ENCODE measurements at places on chromosomes 1 and 21.

GRCh38 chr1:8203056-8203455, 114.9 kb upstream of the SLC45A1 start:
- no peak for DNase-seq

DNA sequence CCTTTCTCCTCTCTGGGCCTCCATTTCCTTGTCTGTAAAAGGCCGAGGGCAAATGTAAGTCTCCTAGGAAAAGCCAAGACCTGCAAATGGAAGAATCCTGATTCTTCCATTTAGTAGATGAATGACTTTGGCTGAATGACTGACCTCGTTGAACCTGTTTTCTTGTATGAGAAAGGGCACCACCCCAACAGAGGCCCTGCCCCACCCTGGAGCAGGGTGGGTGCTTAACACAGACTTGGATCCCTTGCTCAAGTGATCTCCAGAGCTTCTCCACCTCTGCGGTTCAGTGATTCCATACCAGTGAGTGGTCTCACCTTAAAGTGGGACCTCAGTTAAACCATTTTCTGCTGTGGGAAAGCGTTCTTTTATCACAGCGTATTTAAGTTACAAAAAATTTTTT, 39.0 kb upstream of the GUCA2B start:
- no peak for DNase-seq

DNA sequence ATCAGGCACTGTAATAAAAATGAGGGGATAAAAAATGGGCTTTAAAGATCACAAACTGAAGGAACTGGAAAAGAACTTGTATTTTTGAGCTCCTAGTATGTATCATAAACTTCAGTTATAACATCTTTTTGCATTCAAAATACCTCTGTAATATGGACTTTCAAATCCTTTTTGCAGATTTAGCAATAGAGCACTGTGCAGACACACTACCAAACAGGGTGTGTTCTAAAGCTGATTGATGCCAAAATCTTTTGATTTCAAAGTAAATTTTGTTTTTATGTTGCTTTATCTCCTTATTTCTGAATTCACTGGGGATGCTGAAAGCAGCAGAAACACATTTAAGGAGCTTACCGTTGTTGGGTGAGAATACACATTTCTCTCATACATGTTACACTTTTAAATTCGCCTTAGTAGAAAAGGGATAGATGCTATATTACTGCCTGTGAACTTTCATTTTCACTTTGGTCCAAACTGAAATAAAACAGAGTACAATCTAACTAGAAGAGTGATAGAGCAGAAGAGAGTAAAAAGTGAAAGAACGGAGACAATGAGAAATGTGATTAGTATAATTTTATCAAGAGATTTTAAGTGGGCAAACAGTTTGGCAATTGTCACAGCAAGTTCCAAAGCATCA, 1126.6 kb downstream of the BRINP3 start:
- DNase-seq, result no peak

GRCh38 chr1:230122366-230123279, 55.6 kb downstream of the GALNT2 start:
- no peak for DNase-seq

DNA sequence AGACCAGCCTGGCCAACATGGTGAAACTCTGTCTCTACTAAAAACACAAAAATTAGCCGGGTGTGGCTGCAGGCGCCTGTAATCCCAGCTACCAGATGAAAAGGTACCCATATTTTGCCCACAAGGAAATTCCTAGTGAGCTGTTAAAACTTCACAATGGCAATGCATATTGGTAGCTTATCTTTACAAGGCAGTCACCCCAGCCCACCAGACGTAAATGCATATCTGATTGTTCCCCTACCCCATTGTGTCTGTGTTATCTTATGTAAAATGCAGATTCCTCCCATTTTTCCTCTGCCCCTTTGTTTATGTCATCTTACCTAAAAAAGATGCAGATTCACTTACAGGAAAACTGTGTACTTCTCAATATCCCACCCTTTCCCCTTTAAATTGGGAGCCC, 103.1 kb upstream of the SLC2A1 start:
- DNase-seq, result no peak

- no peak for DNase-seq
Measured at GRCh38 chr1:230068621-230068873, 1.5 kb downstream of the GALNT2 start.

- DNase-seq, result peak; percentile 99
Measured at GRCh38 chr1:27111626-27112573, 43.0 kb downstream of the SLC9A1 start.

DNA sequence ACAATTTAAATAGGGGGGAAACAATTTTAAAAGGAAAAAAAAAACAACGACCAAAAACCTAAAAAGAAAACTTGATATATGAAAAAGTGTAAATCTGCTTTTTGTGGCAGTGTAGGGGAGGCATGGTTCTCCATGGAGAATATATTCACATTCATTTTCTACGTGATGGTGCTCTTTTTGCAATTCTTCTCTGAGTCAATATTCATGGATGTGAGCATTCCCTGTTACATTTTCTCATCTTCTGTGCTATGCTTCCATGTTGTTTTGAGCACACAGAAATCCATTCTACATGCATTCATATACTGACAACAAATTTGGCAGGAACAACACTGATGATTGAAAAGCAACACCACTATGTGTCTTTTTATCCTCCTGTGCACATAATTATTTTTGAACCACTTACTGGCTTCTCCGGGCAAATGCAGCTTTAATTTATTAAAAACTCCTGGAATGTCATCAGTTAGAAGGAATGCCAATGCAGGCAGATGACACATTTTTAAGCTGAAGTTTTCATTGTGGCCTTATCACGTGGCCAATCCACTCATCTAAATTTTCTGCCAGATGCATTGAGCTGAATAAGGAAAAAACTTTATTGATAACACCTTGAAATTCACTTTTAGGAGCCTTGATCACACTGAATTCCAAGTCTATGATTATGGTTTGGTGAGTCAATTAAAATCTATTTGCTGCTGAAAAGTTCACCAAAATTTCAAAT, 590.6 kb downstream of the NUF2 start:
- DNase-seq, result no peak

DNA sequence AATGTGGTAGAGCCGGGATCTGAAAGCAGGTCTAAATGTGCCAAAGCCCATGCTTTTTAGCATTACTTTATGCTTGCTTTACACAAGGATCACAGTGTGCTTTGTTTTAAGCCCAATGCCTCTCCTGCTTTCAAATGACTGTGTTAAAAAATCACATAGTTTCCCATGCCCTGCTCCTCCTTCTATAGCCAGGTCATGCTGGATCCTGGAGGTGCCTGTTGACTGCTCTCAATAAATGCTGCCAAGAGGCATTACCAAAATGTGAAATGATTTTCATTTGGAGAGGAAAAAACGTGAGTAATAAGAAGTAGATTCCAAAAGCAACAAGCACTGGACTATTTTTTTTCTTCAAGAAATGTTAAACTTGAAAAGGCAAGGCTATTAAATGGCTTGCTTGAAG, 420.7 kb upstream of the USP24 start:
- DNase-seq, result no peak

- no peak for DNase-seq
Measured at GRCh38 chr1:177103005-177103852, 61.3 kb downstream of the ASTN1 start.

DNA sequence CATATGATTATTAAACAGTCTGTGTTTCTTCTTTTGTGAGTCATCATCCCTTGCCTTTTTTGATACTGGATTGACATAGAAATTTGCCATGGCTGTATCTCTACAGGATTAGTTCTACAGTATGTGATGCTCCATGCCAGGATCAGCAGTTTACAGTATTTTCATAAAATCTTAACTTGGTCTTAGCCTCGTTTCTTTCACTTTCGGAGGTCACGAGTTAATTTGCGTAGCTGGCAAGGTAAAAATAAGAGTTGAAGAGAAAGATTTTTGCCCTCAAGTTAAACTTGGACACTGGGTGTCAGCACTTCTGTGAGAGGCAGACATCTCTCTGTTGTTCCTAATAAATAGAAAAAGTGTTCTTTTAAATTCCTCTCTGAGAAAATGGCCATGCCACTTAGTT, 79.1 kb downstream of the CACNA1E start:
- DNase-seq, result no peak

DNA sequence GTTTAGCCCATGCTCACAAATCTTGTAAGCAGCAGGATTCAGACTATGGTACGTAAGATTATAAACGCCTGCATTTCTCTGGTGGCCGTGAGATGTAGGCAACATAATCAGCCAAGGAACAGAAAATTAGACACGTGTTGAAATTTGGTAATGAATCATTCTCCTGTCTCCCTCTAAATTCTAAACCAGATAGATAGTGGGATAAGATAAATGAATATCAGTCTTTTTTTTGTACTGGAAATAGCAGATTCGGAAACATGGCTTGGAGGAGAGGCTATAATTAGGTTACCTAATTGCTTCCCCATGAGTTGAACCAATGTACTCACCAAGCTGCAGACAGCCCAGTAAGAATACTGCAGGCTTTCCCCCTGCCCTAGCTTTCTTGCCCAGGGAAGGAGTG, 172.3 kb downstream of the TGFB2 start:
- DNase-seq, result no peak

DNA sequence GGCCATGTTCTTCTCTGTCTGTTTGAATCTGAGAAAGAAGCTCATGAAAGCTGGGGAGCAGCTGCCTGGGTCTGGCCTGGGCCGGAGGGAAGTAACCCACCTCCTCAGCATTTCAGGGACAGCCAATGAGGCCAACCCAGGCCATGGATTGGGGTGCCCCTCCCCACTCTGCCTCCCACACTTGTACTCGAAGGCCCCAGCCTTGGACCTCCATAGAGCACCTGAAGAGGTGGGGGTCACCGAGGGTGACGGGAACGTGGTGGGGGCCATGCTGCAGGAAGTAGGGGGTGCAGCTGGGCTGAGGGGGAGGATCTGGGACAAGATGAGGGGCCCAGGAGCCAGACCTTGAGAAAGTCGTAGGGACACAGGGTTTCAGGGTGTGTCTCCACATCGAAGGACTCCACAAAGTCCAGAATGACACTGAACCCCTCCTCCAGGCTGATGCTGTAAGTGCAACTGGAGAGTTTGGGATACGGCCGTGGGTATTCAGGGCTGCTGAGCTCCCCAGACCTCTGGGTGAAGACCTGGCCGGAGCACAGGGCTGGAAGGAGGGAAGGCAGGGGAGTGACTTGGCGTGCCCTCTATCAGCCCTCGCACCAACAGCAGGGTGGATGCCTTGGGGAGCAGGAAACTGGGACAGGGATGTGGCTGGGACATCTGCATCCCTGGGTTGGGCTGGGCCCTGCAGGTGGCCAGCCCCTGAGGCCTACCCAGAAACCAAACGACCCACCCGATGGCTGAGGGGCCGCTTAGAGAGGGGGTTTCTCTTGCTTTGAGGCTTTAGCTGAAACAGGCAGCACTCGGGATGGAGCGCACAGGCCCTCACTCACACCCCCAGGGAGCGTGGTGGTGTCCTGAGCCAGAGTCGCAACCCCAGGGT, 3.8 kb downstream of the MASP2 start:
- no peak for DNase-seq

GRCh38 chr1:25246600-25247023, 642 bp downstream of the RSRP1 start:
- DNase-seq, result no peak

DNA sequence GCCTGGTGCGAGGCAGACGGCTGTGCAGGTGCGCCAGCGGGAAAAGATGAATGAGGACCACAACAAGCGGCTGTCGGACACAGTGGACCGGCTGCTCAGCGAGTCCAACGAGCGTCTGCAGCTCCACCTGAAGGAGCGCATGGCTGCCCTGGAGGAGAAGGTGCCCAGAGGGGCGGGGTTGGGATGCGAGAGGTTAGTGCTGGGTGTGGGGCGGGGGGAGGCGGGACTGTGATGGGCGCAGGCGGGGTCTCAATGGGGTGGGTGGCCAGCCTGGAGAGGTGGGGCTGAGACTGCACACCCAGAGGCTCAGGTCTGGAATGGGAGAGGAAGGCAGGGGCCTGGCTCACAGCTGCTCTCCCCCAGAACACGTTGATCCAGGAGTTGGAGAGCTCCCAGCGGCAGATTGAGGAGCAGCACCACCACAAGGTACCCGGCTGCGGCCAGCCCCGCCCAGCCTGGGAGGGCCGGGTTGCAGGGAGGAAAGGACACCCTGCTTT, 22.3 kb downstream of the PPFIA4 start:
- DNase-seq, result no peak

DNA sequence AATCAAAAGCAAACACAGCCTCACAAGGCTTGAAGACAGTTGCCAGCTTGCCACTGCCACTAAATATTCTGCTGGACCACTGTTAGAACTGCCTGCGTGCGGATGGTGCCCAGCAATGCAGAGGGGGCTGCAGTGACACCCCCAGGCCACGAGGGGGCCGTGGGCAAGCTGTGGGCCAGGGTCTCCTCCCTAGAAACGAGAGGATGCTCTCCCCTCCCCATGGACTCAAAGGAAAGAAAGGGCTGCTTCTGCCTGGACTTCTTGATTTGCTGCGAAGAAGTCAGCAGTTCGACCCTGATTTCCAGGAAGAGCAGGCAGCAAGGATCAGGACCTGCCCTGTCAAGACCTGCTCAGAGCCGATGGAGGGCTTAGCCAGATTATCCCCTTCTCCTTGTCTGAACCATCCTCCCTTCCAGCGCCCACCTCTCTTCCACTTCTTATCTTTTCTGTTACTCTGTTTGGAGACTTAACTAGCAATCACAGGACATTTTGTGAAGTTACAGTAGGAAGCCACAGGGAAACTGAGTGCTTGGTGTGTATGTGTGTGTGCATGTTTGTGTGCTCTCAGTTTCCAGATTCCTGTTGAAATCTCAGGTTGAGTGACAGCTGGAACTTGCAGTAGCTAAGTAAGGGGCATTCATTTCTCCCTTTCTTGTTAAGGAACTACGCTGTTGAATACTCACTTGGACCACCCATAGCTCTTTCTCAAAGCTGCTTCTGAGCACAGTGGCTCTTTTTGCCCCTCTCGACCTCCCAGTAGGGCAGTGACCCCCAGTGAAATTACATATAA, 2.7 kb downstream of the MAN1C1 start:
- DNase-seq, result peak; percentile 26

DNA sequence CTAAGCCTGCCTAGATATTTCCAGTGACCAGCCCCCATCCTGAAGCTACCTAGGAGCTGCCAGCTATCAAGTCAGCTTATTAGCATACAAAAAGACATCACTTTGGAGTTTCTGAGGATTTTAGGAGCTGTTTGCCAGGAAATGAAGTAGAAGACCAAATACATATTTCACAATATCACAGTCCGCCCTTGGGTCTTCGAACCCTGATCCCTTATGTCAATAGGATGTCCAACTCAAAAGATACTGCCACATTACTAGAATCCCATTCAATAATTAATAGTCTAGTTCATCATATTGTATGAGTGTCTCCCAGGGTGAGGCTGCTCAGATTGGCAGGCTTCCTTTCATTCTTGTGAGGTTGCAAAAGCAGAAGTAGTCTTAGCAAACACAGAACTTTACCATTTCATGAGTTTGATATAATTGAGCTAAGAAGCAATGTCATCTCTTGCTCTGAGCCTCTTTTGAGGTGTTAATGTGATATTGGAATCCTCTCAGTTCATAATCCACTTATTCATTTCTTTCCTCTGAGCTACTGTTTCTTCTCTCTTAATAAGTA, 13.6 kb downstream of the IPO9 start:
- DNase-seq, result no peak

Data from bone marrow (tissue), 2 donors.